ENCODE measurements at places on chromosomes 3 and 15.
A peak's percentile ranks its signal among the peaks of the same experiment; 100 is the strongest.

DNA sequence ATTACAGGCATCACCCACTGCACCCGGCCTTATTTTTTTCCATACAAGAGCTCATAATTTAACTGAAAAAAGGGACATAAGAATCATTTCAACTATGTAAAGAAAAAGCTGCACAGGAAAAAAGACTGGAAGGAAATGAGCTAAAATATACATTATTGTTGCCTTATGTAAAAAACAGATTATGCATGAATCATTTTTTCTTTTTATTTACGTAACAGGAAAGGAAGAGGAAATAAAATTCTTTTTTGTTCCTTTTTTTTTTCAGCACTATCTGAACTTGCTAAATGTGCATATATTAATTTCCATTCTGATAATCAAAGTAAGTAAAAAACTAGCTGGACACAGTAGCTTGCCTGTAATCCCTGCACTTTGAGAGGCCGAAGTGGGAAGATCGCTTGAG lies 12.1 kb downstream of the KIF9 start:
- DNase-seq: no peak

GRCh38 chr3:148998715-148999423 lies 7.5 kb downstream of the GYG1 start:
- DNase-seq: no peak

GRCh38 chr3:141305436-141305835 lies 62.9 kb upstream of the ZBTB38 start:
- DNase-seq: peak; percentile 71

DNA sequence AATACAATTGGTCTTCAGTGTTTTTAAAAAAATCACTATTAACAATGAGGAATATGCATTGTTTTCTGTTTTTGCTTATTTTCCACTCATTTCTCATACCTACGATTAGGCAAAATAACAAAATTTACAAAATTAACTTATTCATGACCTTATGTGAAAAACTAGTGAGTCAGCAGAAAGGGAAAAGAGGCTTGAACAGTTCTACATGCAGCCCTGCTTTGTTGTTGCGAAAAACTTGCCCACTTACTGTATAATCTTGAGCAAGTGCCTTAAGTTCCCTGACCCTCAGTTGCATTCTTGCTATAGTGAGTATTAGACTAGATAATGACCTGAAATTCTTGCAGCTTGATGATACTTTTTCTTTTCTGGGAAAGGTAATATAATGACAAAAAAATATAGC lies 551.1 kb upstream of the BCHE start:
- DNase-seq: no peak

DNA sequence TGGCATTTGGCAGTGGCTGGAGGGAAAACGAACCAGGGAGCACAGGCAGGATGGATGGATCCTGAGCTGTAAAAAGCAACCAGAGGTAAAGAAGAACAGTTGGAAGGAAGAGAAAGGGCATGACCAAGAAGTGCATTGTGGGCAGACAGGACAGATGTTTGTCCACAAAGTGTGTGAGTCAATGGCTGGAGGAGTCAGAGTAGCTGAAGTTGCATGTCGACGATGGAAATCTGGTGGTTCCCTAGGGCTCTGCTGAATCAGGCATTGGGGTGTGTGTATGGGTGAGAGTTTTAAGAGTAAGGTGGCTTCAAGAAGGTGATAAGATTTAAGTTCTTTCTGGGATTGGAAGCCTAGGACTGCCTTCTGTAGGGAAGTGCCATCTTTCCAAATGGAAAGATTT lies 214.0 kb upstream of the BHLHE40 start:
- no peak for DNase-seq
